ENCODE measurements at places on chromosomes 13 and 19.

DNA sequence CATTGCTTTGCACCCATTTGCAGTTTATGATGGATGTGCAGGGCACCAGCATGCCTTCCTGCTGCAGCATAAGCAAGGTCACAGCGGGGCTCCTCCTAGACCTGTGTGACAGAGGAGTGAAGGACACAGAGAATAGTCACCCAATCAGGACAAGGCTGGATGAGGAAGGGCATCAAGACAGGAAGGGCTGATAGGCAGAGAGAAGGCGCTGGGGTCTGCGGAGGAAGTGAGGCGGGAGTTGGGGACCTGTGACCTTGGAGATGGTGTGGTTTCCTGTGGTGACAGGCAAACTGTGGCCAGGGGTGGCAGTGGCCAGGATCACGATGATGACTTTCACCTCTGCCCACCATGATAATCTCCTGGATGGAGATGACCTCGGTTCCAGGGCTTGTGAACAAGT, 16.4 kb upstream of the KCTD15 start:
- no peak for DNase-seq

DNA sequence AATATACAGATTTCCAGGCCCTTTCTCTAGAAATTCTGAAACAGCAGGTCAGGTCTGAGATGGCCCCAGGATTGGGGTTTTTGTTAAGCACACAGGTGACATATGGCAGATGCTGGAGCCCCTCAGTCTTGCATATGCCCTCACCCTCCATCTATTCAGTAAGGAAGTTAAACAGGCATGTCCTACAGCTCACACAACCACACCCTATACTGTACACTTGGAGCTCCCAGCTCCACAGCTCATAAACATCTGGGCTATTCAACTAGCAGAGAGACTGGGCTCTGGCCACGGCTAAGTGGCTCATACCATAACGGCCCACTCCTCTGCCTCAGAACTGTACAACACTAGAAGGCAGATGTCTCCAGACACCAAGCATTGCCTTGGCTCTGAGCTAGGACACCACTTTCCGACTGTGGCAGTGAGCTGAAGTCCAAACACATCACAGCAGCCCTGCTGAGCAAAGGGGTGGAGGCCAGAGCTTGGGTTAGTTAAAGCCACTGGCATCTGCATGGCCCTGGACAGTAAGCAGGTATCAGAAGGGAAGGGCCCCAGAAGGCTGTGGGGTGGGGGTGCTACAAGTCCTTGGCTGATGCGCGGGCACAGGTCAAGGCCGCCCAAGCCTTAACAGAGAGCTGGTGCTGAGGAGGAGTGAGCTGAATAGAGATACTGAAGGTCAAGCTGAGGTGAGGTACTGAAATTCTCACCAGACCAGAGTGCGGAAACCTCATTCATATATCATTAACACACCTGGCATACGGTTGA, 79.1 kb downstream of the ABCC4 start:
- DNase-seq, result no peak

DNA sequence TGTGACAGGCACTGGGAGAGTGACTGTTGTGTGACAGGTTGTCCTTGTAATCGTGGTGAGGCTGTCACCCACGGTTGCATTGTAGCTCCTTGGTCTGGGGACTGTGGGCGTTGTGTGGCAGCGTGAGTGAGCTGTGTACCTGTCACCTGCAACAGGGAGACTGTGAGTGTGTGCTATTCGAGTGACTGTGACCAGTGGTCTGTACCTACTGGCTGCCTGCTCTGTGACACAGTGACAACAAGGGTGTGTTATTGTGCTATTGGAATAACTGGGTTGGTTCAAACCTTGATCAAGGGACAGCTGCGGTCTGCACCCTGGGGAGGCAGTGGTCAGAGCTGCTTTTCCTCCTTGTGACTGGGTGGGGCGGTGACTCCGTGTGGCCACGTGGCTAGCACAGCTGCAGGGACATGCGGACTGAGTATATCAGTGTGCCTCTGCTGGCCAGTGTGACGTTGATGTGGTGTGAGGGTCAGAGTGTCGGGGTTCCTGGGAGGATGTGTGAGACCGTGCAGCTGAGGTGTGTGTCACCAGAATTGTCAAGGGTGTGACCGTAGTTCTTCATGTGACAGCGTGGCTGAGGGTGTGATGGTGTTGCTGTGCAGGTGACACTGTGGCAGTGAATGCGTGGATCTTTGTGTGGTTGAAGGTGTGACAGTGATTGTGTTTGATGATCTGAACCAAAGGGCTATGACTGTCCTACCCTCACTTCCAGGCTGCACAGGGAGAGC, 10.1 kb upstream of the NFIX start:
- no peak for DNase-seq

- no peak for DNase-seq
Observed at GRCh38 chr13:63578796-63579195, 2163.1 kb upstream of the PCDH20 start.

DNA sequence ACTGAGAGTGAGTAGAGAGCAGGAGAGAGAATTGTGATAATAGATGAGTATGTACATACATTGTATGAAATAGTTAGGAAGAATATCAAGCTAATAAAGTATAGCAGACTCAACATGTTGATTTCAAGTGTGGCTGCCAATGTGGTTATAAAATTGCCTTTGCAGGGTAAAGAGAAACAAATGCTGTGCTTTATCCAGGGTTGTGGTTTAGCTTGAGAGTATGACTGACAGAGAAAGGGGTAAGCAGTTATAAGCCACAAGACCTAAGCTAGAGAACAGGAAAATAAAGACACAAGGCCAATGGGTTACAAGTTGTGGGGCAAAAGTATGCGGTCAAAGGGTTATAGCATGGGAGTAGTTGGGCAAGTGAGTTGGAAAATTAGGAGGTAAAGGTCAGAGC, 1217.5 kb downstream of the DIAPH3 start:
- DNase-seq, result no peak

DNA sequence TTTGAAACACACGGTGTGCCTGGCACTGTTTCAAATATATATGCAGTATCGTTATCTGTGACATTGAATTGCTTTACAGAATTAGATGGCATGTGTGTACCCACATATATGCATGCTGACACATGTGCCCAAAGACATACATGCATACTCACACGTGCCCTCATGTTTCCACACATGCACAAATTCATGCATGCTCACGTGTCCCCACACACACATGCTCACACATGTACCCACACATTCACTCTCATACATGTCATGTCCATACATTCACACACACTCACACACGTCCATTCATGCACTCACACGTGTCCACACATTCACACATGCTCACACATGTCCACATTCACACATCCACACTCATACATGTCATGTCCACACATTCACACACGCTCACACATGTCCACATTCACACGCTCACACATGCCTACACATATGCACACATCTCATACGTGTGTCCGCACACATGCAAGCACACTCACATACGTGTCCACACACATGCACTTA, 17.9 kb upstream of the C13orf46 start:
- no peak for DNase-seq

- DNase-seq, result no peak
Observed at GRCh38 chr19:18844806-18845329, 13.1 kb downstream of the UPF1 start.

- no peak for DNase-seq
Observed at GRCh38 chr13:28306325-28306724, 168.0 kb downstream of the PAN3 start.

DNA sequence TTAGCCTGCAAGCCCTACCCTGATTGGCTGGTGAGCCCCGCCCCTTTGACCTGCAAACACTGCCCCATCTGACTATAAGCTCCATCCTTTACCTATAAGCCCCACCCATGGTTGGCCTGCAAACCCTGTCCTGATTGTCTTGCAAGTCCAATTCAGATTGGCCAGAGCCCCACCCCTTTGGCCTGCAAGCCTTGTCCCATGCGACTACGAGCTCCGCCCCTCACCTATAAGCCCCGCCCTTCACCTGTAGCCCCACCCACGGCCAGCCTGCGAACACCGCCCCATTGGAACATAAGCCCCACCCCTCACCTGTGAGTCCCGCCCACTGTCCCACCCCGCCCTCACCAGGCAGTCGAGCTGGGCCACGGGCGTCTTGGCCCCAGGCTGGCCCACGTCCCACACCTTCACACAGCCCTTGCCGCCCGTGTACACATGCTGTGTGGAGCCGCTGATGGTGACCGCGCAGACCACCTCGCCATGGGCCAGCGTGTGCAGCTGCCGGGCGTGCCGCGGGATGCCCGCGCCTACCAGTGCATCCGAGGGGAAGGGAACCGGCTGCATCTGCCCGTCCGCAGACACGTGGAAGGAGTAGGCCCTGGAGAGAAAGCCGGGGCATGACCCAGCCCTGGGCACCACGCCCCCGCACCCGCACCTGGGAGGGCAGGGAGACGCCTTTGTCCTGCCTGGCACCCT, 22.9 kb downstream of the TLE2 start:
- DNase-seq, result no peak

Measured in HL-60 (cell line).